ENCODE measurements at places on chromosomes 6 and 20.

GRCh38 chr6:33727932-33728331, 16.4 kb upstream of the UQCC2 start:
- no peak for DNase-seq

DNA sequence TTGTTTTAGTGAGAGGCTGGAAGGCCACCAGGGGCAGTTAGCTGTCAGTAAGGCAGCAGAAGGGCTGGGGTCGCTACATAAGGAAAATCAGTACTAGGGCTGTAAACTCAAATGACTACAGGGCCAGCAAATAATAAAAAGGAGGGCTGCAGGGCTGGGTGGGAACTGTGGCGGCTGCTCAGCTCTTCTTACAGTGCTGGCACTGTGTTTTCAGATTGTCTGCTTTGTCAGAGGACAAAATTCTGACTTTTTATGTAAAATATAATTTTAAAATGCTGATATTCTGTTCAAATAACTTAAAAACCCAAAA, 23.2 kb downstream of the HLA-A start:
- no peak for DNase-seq

DNA sequence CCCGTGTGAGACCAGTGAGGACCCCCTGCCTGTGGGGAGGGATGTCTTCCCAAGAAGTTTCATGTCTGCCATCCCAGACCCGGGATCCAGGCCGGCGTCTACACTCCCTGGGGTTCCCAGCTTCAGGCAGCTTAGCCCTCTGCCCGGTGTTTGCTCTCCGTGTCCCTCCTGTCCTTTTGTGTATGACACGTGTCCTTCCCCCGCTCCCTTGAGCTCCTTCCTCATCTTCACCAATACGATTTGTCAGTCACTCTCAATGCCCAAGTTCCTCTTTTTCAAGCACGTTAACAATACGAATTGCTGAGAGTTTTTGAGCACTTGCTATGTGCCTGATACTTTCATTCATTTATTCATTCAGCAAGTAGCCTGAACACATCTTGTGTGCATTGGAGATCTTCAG, 115.6 kb upstream of the PTPN1 start:
- no peak for DNase-seq

- DNase-seq = no peak
Observed at GRCh38 chr6:79071547-79071946, 6.5 kb downstream of the PHIP start.

GRCh38 chr20:22248051-22248667, 336.2 kb downstream of the FOXA2 start:
- no peak for DNase-seq

GRCh38 chr6:43817192-43817591, 47.2 kb downstream of the VEGFA start:
- no peak for DNase-seq

DNA sequence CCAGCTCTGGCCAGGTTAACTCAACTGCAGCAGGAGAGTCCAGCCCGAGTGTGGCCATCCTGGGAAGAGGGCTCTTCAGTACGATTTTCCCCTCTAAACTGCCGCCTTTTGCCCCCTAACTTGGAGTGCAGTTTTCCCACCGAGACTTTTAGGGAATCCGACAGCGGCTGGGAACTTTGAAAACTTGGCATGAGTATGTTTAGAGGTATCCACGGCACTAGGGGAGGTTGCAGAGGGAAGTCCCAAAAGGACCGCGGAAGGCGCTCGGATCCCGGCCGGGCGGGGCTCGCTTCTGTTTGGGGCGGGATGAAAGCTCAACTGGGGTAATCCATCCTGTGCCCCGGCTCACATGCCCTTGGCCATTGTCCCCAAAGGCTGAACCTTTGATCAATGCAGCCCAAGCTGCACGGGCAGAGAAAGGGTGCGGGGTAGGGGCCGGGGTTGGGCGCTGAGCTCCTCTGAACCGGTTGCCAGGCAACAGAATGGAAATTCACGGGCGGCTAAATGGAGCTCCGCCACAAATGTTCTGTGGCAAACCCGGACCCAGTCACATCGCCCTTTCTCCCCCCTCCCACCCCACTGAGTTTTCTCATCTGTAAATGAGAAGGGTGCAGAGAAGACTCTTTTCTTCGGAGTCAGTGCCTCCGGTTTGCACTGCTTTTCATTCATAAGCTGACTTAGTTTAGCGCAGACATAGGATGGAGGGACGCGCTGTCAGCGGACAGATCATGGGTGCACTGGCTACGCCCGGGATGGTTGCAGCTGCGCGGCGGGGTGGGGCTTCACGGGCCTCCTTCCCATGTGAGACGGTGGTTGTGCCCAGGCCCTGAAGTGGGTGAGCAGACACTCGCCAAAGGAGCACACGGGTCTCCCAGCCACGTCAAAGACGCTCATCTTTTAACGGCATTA, 2.3 kb downstream of the BMP6 start:
- no peak for DNase-seq

DNA sequence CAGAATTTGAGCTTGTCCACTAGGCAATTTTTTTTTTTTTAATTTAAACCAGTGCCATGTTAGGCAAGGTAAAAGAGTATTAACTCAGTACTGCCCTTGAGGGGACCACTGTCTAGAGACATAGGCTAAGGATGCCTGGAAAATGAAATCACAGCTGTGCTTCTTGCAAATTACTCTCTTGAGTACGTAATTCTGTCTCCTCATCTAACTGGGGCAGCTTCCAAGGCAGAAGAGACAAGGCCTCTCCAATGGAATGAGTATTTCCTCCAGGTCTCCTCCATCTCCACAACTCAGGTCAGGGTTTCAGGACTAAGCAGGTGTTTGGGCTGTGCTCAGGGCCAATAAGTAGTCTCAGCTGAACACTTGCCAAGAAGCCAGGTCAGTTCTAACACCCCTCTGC, 33.8 kb upstream of the MRPS10 start:
- no peak for DNase-seq

- DNase-seq = no peak
Observed at GRCh38 chr6:43679057-43679456, 8.5 kb downstream of the MRPS18A start.

DNA sequence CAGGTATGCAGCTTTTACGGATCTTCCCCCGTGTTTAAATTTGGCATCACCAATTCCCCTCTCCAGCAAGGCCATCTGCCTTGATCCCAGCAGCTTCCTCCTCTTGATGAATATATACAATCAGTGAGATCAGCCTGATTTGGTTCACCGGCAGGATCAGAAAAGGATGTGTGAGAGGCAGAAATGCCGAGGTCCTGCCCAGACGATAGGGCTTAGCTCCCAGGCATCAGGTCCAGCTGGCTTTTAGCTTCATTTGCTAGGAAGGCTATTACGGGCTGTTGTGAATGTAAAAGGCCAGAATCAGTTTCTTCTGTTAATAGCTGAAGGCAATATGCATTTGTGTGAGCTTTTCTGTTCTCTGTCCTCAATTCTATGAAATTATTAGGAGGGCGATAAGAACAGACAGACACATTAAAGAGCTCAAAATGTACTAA, 372.8 kb downstream of the BTBD9 start:
- no peak for DNase-seq

DNA sequence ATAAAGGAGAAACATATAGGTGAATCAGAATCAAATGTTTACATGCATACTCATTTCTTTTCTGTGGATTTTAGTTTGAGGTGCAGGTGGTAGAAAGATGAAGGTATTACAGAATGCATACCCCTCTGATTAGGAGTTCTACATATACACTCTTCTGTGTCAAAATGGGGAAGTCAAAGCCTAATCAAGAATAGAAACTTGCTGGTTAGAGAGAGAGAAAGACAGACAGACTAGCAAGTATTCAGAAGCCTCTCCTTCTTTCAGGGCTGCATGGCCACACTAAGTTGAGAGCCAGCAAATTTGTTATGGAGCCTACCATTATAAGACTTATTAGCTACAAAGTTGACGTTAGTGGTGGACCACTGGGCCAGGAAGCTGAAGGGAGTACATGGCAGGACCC, 358.3 kb upstream of the EYS start:
- no peak for DNase-seq

- DNase-seq = no peak
Observed at GRCh38 chr6:35477028-35477427, 8.8 kb downstream of the RPL10A start.

- DNase-seq = no peak
Observed at GRCh38 chr20:58479726-58480440, 35.3 kb downstream of the APCDD1L start.

DNA sequence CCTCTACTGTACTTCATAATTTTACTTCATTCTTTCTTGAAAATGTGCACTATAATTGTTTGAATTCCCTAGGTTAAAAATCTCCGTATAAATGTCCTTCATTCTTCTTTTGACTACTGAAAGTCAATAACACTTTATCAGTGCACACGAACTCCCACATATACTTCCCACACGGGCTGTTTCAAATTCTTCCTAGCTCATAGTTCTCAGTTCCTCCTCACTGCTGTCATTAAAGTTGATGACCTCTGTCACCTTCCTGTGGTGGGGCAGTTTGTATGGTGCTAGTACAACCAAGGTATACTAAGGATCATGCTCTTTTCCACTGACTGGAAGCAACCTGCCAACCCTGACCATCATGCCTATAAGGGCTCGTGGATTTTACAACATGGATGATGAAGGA, 40.0 kb upstream of the CD2AP start:
- DNase-seq = no peak

Measured in stimulated activated CD8-positive, alpha-beta memory T cell treated with anti-CD3 and anti-CD28 coated beads, Interleukin-7, amount 100 ng/mL, for 1 hour (primary cell).